ENCODE measurements at places on chromosomes 6 and 20.

GRCh38 chr6:166004471-166004870 is 163.2 kb downstream of the TBXT start:
- DNase-seq, result no peak

- DNase-seq, result no peak
These were observed 71.2 kb upstream of the ZMYND8 start for GRCh38 chr20:47427746-47428145.

- DNase-seq, result no peak
These were observed 82.7 kb downstream of the THEMIS start for GRCh38 chr6:127818149-127818548.

GRCh38 chr6:159762681-159763293 is 942 bp downstream of the ACAT2 start:
- DNase-seq, result no peak

- DNase-seq, result no peak
These were observed 59.6 kb upstream of the EDN1 start for GRCh38 chr6:12230523-12230922.

- peak; percentile 47 for DNase-seq
These were observed 140.8 kb downstream of the SLC16A10 start for GRCh38 chr6:111228094-111228493.

DNA sequence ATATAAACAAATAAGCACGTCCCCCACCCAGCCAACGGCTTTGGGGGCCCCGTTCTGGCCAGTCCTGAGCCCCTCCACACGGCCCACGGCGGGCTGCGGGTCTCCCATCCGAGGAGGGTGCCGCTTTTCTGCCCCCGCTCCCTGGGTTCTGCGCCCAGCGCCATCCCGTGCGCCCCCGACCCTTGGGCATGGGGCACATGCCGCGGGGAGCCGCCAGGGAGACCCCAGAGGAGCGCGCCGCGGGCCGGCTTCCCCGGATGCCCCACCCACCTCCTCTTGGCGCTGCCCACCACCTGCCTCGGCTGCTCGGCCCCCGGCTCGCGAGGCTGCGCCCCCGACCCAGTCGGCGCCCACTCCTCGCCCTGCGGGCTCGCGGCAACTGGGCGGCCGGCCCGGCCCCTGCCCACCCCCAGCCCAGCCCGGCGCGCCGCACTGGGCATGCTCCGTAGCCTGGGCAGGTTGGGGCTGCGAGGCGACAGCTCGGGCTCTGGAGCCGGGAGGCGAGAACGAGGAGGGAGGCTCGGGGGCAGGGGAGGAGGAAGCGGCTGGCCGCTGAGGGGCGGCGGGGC is 570 bp upstream of the PLCB4 start:
- peak; percentile 56 for DNase-seq

- no peak for DNase-seq
These were observed 16.6 kb upstream of the ZNF76 start for GRCh38 chr6:35242906-35243305.

DNA sequence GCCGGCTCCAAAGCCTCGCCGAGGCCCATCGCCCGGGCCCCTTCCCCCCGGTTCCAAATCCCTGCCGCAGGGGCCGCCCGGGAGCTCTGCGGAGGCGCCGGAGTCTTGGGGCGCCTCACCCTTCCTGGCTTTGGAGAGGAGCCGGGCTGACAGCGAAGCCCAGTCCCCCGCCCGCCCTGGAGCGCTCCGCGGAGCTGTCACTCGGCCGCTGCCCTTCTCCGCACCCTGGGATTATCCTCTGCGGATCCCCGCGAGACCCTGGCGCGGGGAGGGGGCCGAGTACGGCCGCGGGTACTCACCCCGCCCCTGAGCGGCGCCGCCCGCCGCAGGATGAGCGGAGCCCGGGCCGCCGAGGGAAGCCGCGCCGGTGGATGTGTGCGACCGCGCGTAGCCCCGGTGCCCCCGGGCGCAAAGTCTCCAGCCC is 343 bp downstream of the SNAP91 start:
- peak; percentile 1 for DNase-seq

DNA sequence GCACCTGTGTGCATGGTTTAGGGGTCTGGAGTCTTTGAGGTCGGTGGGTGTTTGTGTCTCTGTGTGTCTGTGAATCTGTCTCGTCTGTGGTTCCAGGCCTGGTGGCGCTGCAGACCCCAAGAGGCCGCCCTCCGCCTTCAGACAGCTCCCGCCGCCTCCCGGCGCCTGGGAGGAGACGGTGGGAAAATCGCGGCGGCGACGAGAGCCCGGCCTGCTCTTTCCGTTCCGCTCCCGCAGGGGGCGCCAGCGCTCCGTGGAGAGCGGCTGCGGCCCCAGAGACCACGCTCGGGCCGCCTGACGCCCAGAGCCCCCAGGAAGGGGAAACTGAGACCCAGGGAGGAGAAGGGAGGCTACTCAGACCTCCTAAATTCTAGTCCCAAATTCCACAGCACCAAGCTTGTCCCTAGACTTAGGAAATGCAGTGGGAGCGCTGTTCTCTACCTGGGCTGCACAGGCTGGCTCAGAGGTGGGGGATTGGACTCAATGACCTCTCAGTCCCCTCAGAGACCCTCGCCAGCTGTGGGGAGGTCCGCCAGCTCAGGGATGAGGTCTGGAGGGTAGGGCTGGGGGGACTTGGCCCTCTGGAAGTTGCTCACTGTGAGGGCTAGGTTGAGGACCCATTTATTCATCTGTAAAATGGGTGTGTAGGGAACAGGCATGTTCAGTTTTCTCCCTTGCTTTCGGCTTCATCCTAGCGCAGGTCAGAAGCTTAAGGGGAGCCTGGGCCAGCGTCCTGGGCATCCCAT is 36.9 kb upstream of the BLCAP start:
- DNase-seq, result peak; percentile 9

DNA sequence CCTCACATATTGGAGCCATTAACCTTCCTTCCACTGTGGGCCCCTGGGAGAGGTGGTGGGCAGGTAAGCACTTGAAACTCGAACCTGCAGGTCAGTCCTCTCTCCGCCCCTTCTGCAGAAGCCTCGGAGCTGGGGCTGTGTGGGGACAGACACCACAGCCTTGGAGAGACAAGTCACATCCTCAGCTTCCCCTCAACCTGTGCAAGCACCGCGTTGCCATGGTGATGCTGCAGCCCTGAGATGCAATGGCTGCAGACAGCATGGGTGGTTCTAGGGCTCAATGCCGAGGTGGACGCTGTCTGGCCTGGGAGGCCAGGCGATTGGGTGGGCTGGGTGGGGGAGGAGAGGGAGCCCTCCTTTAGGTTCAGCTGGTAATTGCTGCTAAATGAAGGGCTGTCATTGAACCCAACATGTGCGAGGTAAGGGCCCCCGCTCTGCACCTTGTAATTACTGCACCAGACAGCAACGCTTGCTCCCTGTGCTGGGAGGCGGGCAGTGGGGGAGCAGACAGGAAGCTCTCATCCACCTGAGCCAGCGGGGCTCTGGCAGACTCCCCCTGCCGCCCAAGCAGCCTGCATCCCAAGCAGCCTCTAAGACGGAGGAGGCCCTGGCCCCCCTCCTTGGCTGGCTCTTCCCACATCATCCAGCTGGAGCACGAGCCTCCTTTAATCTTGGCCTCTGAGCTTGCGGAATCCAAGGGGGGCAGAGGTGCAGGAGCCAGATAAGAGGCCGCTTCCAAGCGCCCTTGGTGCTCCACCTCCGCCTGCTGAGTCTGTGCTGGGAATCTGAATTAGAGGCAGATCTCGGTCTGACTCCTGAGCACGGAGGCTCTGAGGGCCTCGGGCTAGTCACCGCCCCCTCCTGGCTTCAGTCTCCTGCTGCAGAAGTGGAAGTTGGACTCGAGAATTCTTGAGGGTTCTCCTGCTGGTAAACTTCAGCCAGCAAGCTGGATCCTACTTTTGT is 39.8 kb upstream of the CDH22 start:
- no peak for DNase-seq

GRCh38 chr6:127786109-127786508 is 114.7 kb downstream of the THEMIS start:
- peak; percentile 3 for DNase-seq

- peak; percentile 93 for DNase-seq
These were observed 27.9 kb upstream of the BMP6 start for GRCh38 chr6:7697820-7698623.

DNA sequence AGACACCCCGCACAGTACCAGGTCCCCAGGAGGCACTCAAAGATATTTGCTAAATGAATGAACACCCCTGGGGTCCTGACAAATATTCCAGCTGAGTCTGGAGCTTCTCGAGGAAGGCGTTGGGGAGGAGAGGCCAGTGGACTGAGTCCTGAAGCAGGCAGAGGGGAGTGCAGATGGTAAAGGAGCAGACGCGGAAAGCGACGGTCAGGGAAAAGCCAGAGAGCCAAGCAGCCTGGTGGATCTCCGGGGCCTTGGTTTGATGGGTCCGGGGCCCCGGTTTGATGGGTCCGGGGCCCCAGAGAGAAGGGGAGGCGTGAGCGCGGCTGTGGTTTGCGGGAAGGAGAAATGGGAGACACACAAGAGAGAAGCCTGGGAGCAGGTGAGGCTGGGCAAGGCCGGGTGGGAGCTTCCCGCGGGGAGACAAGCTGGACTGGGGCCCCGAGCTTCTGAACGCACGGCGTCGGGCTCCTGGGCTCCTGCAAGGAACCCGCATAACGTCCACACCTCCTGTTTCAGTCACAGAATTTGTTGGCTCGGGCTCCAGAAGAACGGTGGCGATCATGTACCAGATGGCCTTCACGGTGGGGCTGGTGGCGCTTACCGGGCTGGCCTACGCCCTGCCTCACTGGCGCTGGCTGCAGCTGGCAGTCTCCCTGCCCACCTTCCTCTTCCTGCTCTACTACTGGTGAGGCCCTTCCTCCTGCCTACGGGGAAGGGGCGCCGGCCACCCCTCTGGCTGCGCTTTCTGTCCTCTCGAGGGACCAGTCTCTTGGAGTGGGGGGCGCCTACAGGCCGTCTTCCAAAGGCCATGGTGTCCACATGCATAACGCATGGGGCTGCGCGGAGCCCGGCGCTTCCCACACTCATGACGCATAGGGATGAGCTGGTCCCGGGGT is 12.1 kb downstream of the SLC22A1 start:
- DNase-seq, result no peak

GRCh38 chr6:45514454-45515230 is 136.9 kb upstream of the SUPT3H start:
- DNase-seq, result no peak

DNA sequence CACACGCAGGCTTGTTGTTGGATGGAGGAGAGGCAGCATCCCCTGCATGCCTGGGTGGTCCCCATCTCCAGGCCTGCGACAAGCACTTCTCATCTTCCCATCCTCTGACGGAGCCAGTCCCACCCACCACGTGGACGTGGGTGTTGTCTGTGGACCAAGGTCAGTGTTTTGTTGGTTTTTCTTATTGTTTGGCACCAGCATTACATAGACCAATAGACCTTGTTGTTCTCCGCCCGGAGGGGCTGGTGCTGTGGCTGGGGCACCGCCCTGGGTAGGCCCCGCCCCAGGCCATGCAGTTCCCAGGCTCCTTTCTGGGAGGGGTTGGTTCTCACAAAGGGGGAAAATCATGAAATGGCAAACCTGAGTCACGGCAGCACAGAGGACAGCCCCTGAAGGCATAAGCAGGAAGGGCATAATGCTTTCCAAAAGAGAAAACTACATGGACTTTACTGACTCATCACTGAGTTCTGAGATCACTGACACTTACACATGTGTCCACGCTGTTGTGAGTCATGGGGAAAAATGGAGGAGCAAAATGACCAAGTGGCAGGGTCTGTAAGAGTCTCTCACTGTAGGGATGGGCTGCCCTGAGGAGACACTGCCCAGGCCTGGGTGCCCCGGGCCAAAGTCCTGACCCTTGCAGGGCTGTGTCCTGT is 90.8 kb downstream of the THBS2 start:
- peak; percentile 99 for DNase-seq

DNA sequence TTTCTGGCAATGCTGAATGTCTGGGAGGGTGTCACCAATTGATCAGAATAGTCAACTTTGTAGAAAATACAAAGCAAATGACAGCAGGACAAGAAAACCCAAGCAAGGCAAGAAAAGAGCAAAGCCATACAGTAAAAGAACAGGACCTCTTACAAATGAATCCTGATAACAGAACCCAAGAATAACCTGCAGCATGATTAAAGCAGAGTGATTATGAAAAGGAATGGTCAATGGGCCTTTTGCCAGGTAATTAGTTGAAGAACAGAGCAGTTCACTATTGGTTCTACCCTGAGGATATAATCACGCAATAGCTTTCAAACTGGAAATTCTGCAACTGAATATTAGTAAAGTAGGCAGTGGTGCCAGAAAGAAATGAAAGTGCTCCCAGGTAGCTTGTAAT is 319.8 kb downstream of the FRK start:
- DNase-seq, result no peak

DNA sequence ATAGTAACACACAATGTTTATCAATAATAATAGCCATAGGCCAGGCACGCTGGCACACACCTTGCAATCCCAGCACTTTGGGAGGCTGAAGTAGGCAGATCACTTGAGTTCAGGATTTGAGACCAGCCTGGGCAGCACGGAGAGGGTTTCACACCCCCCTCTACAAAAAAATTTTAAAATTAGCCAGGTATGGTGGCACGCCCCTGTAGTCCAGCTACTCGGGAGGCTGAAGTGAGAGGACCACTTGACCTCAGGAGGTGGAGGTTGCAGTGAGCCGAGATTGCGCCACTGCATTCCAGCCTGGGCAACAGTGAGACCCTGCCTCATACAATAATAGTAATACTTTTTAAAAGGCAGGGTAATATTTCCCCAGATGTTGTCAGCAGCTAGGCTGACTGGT is 7.9 kb upstream of the MAPRE1 start:
- no peak for DNase-seq

DNA sequence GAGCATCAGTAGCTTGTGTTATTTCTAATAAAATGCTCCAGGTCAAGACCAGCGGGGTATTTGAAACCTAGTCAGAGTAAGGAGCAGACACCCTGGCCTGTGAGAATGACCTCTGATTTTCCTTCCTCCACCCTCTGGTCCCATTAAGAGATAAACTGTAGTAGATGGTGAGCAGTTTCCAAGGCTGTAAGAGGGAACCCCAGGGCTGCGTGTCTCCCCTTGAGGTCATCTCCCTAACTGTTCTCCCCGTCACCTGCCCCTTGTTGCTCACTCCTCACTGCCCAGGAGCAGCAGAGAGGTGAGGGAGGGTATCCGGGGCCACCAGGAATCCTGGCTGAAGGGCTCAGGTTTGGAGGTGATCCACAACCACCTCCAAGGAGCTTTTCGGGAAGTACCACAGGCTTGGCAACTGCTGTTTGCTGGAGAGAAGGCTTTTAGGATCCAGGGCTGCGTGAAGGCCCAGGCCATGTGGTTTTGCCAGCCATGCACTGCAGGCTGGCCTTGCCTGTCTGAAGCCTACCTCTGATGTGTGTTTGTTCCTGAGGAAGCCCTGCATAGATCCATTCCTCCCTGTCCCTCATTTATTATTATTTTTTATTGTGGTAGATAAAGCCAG is 62.5 kb downstream of the RREB1 start:
- DNase-seq, result no peak

GRCh38 chr20:16104783-16105182 is 468.5 kb downstream of the KIF16B start:
- no peak for DNase-seq

DNA sequence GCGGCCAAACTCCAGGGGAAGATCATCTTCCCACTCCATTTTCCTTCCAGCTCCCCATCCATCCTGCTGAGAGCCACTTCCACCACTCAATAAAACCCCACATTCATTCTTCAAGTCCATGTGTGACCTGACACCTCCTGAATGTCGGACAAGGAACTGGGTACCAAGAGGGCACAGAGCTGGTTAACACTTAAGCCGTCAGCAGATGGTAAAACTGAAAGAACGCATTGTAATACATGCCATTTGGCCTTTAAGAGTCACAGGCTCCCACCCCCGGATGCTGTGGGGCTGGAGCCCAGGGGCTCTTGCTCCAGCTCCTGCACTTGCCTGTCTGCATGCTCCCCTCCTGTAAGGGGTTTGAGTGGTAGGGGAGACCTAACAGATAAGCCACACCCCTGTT is 753.9 kb downstream of the COL12A1 start:
- DNase-seq, result no peak

All from fibroblast of lung (primary cell).